Stimulated activated CD4-positive, alpha-beta T cell treated with anti-CD3 and anti-CD28 coated beads, TNF-alpha, amount 100 ng/mL, for 1 hour (primary cell): ENCODE measurements at places on chromosomes 2 and 18.

GRCh38 chr18:58076052-58076451, 32.0 kb downstream of the NEDD4L start:
- no peak for DNase-seq

- DNase-seq = no peak
These were observed 70.9 kb downstream of the LRRFIP1 start for GRCh38 chr2:237698358-237698694.

GRCh38 chr2:232228332-232228731, 150.2 kb upstream of the ALPP start:
- no peak for DNase-seq

- no peak for DNase-seq
These were observed 474.5 kb downstream of the TGIF1 start for GRCh38 chr18:3924455-3924854.

- DNase-seq = no peak
These were observed 56.2 kb downstream of the CYP27C1 start for GRCh38 chr2:127163921-127164320.

DNA sequence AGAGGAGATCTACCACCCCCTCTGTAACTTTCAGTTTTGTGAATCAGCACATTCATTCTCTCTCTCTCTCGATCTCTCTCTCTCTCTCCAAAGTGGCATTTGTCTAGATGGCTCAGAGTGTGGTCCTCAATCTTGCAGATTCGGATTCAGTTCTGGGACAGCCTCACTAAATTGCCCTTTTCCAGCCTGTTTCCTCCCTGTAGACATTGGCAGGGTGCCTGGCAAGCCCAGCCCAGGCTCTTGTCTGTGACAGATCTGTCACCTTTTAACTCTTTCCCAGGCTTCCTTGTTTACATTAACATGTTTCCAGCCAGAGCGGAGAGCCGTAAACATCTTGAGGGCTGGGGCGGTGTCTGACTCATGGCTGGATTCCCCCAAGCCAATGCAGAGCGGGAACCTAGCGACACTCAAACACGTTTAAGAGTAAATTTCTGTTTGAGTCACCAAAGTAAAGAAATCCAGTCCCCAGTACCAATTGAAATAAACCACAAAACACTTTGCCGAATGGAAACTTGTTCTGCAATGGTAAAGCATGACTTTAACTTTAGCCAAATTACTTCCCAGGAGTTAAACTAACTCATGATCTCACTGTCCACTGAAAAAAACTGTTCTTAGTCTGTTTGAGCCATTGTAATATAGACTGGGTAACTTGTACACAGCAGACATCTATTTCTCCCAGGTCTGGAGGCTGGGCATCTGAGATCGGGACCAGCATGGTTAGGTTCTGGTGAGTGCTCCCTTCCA, 6.6 kb upstream of the CYP27C1 start:
- no peak for DNase-seq

- no peak for DNase-seq
These were observed 17.5 kb upstream of the DPP4 start for GRCh38 chr2:162091325-162092007.

- no peak for DNase-seq
These were observed 2.3 kb upstream of the VSNL1 start for GRCh38 chr2:17538022-17538843.

- no peak for DNase-seq
These were observed 22.9 kb downstream of the ZNF532 start for GRCh38 chr18:58887613-58887963.

DNA sequence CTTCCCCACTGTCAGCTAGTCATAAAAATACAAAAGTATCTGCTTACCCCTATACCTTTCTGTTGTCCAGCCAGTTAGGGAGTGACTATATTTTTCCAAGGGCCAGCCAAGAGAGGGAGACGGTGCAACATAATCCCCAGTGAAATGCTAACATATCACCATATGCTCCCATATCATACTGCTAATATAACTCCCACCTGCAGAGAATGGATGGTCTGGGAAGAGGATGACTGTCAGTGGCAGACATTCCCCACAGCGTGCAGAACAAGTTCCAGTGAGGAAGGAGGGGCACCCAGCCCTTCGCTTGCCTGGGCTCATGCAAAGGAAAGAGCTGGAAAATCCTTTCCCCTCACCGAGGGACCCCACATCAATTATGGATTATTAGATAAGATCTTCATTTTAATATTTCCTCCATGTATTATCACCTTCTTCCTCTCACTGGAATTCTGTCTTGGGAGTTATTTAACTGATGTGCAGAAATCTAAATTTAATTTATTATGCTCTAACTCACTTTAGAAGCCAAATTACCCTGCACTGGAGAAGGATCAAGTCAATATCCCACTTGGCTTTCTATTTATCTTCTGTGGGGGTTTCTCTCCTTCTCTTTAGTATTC, 135.6 kb downstream of the GALNT14 start:
- no peak for DNase-seq

DNA sequence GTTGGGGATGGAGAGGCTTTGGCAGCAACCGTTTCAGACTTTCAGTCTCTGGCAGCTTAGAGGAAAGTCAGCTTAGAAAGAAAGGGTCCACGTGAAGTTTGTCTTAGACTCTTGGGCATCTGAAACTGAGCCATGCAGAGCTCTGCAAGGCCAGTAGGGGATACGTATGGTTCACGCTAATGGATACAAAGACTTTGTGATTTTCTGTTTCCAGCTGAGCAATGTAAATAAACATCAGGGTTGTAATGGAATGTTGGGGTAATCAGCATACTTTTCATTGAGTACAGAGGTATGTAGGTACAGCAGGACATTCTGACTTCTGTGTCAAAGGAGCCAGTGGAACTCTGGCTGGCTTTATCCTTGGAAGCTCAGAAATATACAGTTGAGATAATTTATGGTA, 31.0 kb downstream of the RALB start:
- DNase-seq = no peak

- DNase-seq = no peak
These were observed 112.8 kb upstream of the SLC39A10 start for GRCh38 chr2:195543902-195544894.

- DNase-seq = no peak
These were observed 79.0 kb upstream of the CDH19 start for GRCh38 chr18:66682855-66683322.

DNA sequence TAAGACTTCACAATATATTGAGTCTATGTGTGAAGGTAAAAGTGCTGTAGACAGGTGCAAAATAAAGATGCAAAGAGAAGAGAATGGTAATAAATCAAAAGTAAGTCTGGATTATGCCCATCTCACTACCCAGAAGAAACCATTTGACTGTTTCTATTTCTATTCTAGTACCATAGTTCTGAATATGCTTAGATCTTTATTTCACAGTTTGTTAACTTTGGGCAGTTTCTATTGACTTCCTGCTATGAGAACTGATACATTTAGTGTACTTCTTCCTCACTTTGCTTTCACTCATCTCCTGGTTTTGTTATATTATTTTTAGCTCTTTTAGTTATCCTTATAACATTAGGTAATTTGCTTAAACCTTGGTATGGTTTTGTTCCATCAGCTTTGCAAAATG, 94.9 kb downstream of the HS1BP3 start:
- no peak for DNase-seq

DNA sequence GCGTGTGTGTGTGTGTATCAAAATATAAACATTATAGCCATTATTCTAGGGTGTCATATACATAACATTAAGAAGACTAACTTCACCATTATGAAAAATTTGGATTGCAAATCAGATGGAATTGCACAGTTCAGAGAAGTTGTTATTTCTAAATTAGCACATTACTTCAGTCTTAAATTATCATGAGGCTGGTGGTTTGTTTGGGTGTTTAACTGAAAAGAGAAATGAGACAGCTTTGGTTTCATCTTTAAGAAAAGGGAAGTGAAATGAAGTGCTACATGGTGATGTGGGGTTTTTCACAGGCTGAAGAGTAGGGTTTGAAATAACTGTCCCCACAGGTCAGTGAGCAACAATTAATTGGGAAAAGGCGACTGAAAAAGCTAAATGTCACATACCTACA, 161.2 kb upstream of the XIRP2 start:
- DNase-seq = no peak

GRCh38 chr18:48475635-48476549, 62.9 kb upstream of the CTIF start:
- DNase-seq = no peak

GRCh38 chr2:202147775-202148174, 74.7 kb downstream of the KIAA2012 start:
- DNase-seq = no peak

GRCh38 chr2:217363470-217363869, 503.6 kb upstream of the TNP1 start:
- DNase-seq = no peak
